Activated T-cell treated with anti-CD3 and anti-CD28 coated beads, Interleukin-2, amount 50 U/mL, for 48 hours (primary cell): ENCODE measurements at places on chromosomes 11 and 22.

- DNase-seq, result no peak
Measured at GRCh38 chr11:73323464-73323863, 15.4 kb downstream of the ARHGEF17 start.

GRCh38 chr11:119828819-119829218, 99.8 kb upstream of the NECTIN1 start:
- DNase-seq, result no peak

- no peak for DNase-seq
Measured at GRCh38 chr11:134014511-134014910, 54.4 kb upstream of the JAM3 start.

DNA sequence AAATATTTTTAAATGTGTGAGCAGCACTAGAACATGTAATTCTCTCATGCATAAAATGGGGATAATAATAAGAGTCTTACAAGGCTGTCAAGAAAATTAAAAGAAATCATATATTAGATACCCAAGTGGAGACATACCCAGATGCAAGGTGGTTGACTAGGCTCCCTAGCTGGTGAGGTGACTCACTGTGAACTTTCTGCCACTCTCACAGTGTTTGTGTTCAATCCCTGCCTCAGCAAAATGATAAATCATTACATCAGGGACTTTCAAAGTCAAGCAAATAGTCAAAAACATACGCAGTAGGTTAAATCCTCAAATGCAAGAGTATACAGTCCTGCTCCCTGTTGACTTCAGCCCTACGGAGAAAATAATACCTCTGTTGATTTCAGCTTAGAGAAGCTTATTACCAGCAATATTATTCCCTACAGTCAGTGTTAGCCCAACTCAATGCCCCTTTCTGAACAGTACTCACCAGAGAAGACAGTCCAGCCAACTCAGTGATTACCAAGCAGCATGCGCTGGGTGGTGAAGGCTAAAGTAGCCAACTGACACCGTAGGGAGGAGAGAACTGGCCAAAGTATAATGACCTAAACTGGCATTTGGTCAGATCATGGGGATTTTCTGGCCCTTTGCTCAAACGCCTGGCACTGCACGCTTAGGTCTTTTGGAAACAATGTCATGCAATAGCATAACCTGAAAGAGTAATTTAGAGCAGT, 73.1 kb upstream of the BARX2 start:
- DNase-seq, result no peak

DNA sequence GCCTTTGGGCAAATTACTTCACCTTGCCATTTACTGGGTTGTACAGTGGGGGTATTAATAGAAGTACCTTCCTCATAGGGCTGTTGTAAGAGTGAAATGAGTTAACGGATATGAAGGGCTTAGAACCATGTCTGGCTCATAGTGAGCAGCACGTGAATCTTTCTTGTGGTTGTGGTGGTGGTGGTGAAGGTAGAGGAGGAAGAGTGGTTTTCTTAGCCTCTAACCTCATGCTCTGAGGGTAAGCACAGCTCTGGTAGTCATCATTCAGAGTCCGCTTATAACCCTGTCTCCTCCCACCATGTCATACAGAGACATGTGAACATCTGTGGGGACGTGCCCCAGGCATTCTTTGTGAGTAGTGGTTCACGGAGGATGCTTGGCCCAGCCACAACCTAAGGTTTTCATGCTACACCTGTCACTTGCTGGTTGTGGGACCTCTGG, 43.6 kb downstream of the TEAD1 start:
- DNase-seq, result peak; percentile 46

- peak; percentile 27 for DNase-seq
Measured at GRCh38 chr22:35230839-35231584, 26.3 kb upstream of the HMGXB4 start.

GRCh38 chr11:128311742-128312719, 275.3 kb downstream of the ETS1 start:
- no peak for DNase-seq

- DNase-seq, result no peak
Measured at GRCh38 chr22:20646906-20647305, 127.0 kb upstream of the SERPIND1 start.

DNA sequence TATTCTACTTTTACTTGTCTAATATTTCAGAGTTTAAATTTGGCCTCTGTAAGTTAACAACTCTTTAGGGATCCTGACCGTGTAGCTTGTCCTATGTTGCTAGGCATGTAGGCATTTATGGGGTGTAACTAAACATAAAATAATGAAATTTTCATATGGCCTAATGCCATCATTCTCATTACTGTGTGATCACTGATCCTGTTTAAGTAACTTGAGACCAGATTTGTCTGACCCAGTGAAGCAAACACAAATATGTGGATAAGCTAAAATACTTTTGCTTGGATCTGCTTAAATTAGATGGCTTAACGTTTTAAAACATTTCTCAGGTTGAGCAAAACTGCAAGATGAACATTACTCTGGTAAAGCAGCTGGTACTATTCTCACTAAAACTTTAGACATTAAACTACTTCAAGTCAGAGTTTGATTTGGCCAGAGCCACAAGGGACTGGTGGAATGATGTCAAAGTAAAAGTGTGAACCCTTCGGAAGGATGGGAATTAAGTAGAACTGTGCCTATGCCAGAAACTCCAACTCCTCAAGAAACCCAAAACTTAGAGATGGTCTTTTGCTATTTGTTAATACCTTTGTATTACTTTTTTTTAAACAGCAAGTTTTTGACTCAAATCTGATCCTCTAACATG, 12.5 kb downstream of the QSER1 start:
- DNase-seq, result no peak

DNA sequence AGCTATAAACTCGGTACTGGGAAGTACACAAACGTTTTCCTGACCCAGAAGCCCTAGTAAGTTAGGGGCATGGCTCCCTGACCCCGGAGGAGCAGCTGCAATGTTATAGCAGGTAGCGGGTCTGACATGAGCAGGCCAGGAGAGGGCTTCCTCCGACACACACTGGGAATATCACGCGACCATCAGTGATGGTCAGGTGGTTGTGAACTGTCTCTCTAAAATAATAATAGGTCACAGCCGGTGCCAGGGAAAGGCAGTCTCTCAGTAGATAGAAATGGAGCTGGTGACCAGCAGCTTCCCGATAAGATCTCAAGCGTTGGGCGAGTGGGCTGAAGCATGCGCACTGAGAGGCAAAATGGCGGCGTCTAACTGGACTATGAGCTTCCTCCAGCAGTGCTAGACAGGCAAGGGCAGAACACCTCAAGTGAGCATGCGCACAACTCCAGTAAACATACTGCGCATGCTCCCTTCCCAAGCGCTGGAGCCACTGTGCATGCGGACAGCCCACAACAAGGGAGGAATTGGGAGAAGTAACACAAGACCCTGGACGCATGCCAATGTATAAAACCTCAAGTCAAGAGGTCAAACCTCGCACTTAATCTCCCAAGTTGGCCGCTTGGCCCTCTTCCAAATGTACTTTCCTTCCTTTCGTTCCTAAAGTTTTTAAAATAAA, 22.3 kb upstream of the TESMIN start:
- no peak for DNase-seq

DNA sequence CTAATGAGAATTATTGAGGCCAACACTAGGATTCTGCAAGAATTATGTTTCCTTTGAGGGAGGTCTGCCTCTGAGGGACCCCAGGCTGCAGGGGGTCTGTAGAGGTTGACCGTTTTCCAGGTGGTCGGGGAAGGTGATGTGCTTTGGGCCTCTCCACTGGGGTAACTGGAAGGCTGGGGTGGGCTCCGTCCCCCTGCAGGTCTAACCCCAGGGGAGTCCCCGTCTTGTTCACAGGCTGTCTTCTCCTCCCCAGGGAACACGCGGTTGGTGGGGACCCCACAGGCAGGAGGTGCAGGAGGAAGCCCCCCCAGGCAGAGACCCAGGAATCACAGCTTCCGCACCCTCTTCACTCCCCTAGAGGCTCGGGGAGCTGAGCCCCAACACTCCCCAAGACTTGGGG, 726.4 kb downstream of the BRD1 start:
- DNase-seq, result no peak

GRCh38 chr11:112292785-112293407, 32.2 kb upstream of the PLET1 start:
- no peak for DNase-seq

- no peak for DNase-seq
Measured at GRCh38 chr11:8111636-8112035, 30.6 kb downstream of the TUB start.

DNA sequence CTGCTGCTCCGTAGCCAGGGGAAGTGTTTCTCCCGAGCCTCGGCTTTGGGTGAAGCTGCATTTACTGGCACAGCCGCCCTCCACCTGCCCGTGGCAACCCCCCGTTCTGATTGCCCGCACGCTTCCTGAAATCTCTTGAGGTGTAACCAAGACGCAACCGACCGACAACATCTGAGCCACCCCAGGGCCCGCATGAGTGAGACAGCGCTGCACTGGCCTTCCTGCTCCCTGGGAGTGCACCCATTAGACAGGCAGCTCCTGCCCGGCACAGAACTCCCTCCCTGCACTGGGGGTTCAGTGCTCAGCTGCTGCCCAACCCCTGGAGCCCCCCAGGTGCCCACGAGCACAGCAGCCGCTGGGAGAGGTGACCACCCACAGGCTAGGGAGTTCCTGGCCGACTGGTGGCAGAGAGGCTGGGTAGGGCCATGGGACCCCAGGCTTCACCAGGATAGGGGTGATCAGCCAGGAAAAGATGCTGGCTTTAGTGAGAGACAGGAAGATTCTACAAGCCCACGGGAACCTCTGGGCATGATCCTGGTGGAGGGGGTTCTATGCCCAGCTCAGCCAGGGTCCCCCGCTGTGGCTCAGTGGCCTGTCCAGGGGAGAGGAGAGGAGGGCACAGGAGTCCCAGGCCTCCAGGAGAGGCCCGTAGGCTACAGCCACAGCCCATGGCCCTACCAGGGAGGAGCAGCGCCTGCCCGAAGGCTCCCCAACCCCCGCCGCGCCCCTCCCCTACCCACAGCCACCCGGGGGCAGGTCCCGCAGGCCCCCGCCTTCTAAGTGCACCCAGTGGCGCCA, 14.6 kb downstream of the PLXNB2 start:
- DNase-seq, result no peak

- no peak for DNase-seq
Measured at GRCh38 chr11:43278193-43278956, 33.4 kb upstream of the API5 start.

GRCh38 chr11:9687711-9688477, 24.0 kb downstream of the SWAP70 start:
- no peak for DNase-seq

DNA sequence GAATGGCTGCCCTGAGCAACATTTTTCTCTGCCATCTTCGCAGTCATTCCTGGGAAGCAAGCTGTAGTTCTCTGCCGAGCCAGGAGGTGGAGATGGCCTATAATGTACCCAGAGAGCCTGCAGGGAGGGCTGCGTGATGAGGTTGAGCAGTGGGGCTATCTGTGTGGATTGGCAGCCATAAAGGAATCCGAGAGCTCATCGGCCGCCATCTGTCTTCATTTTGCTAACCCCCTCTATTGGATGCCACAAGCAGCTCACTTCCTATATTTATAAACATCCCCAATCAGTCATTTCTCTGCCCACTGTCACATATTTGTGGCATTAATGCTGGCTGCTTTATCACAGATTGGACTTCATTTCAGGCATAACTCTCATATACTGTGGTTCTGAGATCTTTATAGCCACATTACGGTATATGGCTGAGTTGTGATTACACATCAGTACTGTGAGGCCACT, 209.5 kb downstream of the NTM start:
- DNase-seq, result no peak

GRCh38 chr11:95650276-95650675, 139.3 kb downstream of the FAM76B start:
- DNase-seq, result no peak

GRCh38 chr22:48953103-48953720, 874.5 kb downstream of the BRD1 start:
- DNase-seq, result no peak

GRCh38 chr11:93904716-93905115, 54.3 kb upstream of the VSTM5 start:
- DNase-seq, result no peak

GRCh38 chr11:48004456-48004855, 24.1 kb downstream of the PTPRJ start:
- DNase-seq, result peak; percentile 49

DNA sequence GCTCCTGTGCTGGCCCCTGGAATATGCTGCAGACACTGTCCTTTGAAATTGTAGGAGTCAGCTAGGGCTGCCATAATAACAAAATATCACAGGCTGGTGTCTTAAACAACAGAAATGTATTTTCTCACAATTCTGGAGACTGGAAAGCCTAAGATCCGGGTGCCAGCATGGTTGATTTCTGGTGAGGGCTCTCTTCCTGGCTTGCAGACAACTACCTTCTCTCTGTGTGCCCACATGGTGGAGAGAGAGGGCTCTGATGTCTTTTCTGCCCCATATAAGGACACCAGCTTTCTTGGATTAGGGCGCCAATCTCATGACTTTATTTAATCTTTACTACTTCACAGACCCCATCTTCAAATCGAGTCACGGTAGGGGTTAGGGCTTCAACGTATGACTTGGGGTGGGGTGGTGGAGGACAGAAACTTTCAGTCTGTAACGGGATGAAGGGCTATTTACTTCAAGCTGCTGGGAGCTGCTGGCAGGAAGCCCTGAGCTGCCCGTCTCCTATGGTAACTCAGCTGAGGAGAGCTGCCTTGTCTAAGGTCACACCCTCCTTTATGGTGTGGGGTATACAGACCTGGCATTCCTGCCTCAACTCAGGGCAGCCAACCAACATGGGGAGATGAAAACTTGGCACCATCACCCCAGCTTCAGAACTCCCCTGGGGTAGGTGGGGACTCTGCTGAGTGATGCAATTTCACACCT, 142.9 kb upstream of the ZBED5 start:
- no peak for DNase-seq

DNA sequence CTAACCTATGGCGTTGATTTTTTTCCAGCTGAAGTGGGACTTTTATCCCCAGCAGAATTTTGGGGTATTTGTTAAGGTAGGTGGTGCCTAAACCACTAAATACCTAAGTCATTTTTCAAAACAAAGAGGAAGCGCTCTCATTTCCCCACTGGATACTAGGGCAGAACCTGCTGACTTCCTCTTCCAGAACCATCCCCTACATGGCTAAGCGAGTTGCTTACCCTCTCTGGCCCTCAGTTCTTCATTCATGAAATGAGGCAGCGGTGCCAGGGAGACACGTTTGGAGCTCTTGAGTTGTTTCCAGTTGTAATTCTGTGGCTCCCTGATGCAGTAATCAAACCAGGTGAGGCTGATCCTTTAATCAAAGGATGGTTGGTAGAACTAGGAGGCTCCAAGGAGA, 10.0 kb upstream of the MTMR3 start:
- no peak for DNase-seq

DNA sequence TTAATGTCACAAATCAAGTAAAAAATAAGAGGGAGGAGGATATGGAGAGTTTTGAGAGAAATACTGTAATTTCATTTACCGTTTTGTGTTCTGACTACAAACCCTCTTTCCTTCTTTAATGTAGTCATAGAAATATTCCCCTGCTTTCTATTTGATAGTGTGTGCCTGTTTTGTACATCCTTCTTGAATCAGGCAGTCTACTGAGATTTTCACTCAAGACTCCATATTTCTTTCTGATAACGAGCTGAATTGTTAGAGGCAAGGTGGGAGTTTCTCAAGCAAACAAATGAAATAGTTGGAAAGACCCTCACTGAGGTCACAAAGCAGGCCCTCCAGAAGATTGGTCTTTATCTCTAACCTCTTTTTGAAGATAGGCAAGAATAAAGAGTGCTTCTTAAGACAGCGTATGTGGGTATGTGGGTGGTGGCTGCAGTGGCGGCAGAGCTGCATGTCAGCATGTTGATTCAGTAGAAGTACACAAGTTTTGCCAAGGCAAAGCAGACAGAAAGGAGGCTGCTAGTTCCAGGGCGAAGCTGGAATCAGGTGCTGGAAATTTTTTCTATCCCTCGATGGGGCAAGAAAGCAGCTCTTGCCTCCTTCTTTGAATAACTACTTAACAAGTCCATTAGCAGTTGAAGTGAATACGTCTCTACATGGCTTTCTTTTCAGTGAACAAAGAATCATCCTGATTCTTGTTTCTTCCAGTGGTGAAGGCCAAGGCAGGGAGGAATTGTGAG, 164.2 kb downstream of the FAM76B start:
- no peak for DNase-seq
